ENCODE measurements at places on chromosomes 6 and 20. TPM values are rescaled to one million over a fixed set of nuclear protein-coding genes. Genes with fewer than 3 reads are reported as not detected.
A peak's percentile ranks its signal among the peaks of the same experiment; 100 is the strongest.

DNA sequence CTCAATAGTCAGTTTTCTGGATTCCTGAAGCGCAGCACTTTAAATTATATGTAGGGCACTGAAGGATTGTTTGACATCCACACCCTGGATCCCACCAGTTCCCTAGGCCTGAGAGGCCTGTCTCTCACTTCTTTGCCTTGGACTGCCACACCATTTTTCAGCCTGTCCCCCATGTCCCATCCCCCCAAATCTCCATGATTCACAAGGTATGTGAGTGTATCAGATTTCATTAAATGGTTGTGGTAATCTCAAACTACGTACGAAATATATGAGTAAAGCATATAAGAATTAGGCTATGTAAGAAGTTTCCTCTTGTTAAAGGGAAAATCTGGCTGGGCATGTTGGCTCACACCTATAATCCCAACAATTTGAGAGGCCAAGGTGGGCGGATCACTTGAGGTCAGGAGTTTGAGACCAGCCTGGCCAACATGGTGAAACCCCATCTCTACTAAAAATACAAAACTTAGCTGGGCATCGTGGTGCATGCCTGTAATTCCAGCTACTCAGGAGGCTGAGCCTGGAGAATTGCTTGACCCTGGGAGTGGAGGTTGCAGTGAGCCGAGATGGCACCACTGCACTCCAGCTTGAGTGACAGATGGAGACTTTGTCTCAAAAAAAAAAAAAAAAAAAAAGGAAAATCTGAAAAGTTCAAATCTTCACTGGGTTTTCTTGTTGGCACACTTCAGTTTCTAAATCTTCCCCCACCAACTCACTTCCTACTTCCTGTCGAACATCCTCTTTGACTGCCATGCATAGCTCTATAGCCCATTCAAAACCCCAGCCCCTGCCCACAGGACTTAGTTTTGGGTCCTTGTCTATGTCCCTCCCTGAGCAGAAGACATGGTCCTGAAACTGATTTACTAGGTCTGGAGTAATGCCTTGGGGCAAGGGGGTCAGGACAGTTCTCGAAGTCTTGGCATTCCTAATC, 97.3 kb upstream of the SHLD1 start:
- H3K4me3 ChIP-seq = no peak overlapping the region
- H3K27ac ChIP-seq = peak overlapping the region; percentile 83
- no peaks in the 10 kb centered on the region for H3K27me3 ChIP-seq
- peaks cover 94% of the 10 kb centered on the region for H3K4me1 ChIP-seq
- DNase-seq = no peak

HAO1 gene
- not detected for total RNA-seq

GRCh38 chr6:142830116-142830710, 114.8 kb downstream of the HIVEP2 start:
- H3K4me1 ChIP-seq = peaks cover 64% of the 10 kb centered on the region
- H3K4me3 ChIP-seq = no peak overlapping the region
- H3K36me3 ChIP-seq = no peaks in the 10 kb centered on the region
- no peaks in the 10 kb centered on the region for H3K27me3 ChIP-seq
- no peak overlapping the region for H3K27ac ChIP-seq
- DNase-seq = no peak

DNA sequence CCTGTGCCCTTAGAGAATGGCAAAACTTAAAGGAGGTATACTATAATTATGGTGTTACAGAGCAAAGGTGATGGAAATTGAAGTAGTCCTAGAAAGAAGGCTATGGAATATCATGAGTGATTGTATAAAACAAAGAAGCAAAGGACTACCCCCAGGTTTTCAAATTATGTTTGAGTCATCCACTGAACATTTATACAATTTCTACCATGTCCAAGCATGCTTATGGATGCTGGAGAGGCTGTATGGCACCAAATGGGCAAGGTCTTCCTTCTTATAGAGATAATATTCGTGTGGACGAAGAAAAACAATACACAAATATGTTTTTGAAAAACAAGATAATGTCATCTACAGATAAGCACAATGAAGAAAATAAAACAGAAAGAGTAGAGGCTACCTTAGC, 177.5 kb downstream of the KHDC1L start:
- H3K27ac ChIP-seq = no peak overlapping the region
- H3K36me3 ChIP-seq = no peaks in the 10 kb centered on the region
- H3K4me3 ChIP-seq = no peak overlapping the region
- H3K27me3 ChIP-seq = no peaks in the 10 kb centered on the region
- no peak for DNase-seq
- H3K4me1 ChIP-seq = no peaks in the 10 kb centered on the region

WFDC10B gene
- not detected for total RNA-seq

PLCB1 gene
- 15.0 TPM for total RNA-seq

CTCFL gene
- total RNA-seq = not detected

ADGRB3 gene
- total RNA-seq = 2.1 TPM

FBXO30 gene
- 10.3 TPM for total RNA-seq

MLN gene
- total RNA-seq = not detected

SESN1 gene
- 28.0 TPM for total RNA-seq

GRCh38 chr6:2909718-2910117, 6.6 kb upstream of the SERPINB9 start:
- no peak overlapping the region for H3K4me3 ChIP-seq
- H3K36me3 ChIP-seq = no peaks in the 10 kb centered on the region
- no peaks in the 10 kb centered on the region for H3K4me1 ChIP-seq
- no peak for DNase-seq
- H3K27ac ChIP-seq = no peak overlapping the region

- no peak for DNase-seq
- no peak overlapping the region for H3K27ac ChIP-seq
- no peaks in the 10 kb centered on the region for H3K36me3 ChIP-seq
- H3K27me3 ChIP-seq = no peaks in the 10 kb centered on the region
- H3K4me1 ChIP-seq = no peaks in the 10 kb centered on the region
These were observed 359.3 kb upstream of the PLCB4 start for GRCh38 chr20:8709627-8710026.

TDP2 gene
- total RNA-seq = 51.8 TPM

MYL9 gene
- 30.4 TPM for total RNA-seq

DNA sequence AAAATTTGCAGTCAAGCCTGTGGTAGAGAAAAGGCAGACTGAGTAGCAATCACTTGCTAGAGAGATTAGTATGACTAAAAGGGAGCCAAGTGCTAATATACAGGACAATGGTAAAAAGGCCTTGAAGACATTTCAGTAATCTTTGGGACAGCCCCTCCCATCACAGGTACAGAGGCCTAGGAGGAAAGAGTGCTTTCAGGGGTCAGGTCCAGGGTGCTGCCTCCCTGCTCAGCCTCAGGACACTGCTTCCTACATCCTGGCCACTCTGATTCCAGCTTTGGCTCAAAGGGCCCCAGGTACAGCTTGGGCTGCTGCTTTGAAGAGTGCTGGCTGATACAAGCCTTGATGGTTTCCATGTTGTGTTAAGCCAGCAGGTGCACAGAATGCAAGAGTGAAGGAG, 543.5 kb downstream of the MMUT start:
- H3K4me3 ChIP-seq = no peak overlapping the region
- H3K36me3 ChIP-seq = no peaks in the 10 kb centered on the region
- no peak overlapping the region for H3K27ac ChIP-seq
- no peaks in the 10 kb centered on the region for H3K4me1 ChIP-seq
- DNase-seq = no peak
- no peaks in the 10 kb centered on the region for H3K27me3 ChIP-seq

- no peaks in the 10 kb centered on the region for H3K27me3 ChIP-seq
- H3K27ac ChIP-seq = no peak overlapping the region
- no peaks in the 10 kb centered on the region for H3K36me3 ChIP-seq
- H3K4me3 ChIP-seq = no peak overlapping the region
- no peaks in the 10 kb centered on the region for H3K4me1 ChIP-seq
- no peak for DNase-seq
These were observed 212.4 kb downstream of the GRIK2 start for GRCh38 chr6:101605874-101606273.

ABCF1 gene
- total RNA-seq = 33.6 TPM

GRCh38 chr20:48098866-48099265, 313.6 kb upstream of the SULF2 start:
- H3K36me3 ChIP-seq = no peaks in the 10 kb centered on the region
- H3K4me3 ChIP-seq = no peak overlapping the region
- H3K27ac ChIP-seq = no peak overlapping the region
- no peak for DNase-seq
- no peaks in the 10 kb centered on the region for H3K4me1 ChIP-seq

- H3K36me3 ChIP-seq = no peaks in the 10 kb centered on the region
- H3K27me3 ChIP-seq = no peaks in the 10 kb centered on the region
- DNase-seq = peak; percentile 71
- no peak overlapping the region for H3K27ac ChIP-seq
These were observed 182.1 kb upstream of the AFDN start for GRCh38 chr6:167644412-167645132.

GRCh38 chr6:34598712-34599111, 42.6 kb upstream of the SPDEF start:
- H3K36me3 ChIP-seq = no peaks in the 10 kb centered on the region
- no peaks in the 10 kb centered on the region for H3K27me3 ChIP-seq
- H3K4me3 ChIP-seq = no peak overlapping the region
- no peak for DNase-seq

GRCh38 chr6:117548797-117549301, 53.5 kb downstream of the GOPC start:
- H3K4me1 ChIP-seq = peaks cover 9% of the 10 kb centered on the region
- H3K27ac ChIP-seq = peak overlapping the region; percentile 4
- H3K36me3 ChIP-seq = no peaks in the 10 kb centered on the region

DNA sequence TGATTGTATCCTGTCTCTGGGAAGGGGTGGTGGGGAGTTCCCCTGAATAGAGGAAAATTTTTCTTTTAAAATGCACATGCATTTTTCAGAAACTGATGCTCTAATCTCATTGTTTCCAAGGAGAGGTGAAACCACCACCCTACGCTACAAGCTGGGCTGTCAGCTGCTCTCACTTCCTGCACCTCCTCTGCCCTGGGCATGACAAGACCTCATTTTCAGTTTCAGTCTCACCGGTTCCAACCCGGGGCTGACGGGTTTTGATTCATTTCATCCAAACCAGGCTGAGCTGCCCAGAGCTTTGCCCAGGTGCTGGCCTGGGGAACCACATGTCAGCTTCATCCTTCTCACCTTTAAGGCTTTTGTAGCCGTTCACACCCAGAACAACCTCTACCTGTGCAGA, 99.7 kb downstream of the EYA2 start:
- no peak overlapping the region for H3K27ac ChIP-seq
- H3K4me1 ChIP-seq = no peaks in the 10 kb centered on the region
- no peaks in the 10 kb centered on the region for H3K36me3 ChIP-seq
- DNase-seq = peak; percentile 71

ECT2L gene
- total RNA-seq = not detected

DNA sequence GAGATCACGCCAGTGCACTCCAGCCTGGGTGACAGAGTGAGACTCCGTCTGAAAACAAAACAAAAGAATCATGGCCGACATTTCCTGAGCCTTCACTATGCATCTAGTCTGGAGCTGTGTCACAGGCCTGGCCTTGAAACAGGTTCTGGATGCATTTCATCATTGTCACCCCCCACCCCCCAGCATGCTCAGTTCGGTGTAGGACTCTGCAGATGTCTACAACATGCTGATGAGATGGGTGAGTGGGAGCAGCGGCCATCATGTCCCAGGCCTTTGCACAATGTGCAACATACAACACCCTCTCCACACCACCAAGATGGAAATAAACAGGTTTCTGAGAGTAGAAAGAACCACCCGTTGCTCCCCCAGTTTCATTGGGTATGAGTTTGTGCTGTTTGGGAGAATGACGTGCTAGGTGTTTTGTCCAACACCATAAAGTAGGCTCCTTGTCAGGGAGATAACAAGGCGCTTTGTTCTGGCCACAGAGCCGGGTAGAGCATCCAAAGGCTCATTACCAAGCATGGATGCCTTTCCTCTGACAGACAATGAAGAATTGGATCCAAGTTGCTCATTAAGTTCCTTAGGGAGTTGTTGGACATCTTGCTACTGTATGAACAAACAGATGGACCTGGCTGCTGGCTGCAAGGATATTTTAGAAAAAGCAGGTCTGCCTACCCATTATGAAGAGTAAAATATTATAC, 22.1 kb downstream of the SNHG17 start:
- H3K27ac ChIP-seq = no peak overlapping the region
- no peak for DNase-seq
- H3K27me3 ChIP-seq = no peaks in the 10 kb centered on the region
- no peaks in the 10 kb centered on the region for H3K4me1 ChIP-seq

- peak overlapping the region; percentile 73 for H3K27ac ChIP-seq
- H3K4me1 ChIP-seq = peaks cover 32% of the 10 kb centered on the region
- peak; percentile 90 for DNase-seq
- no peaks in the 10 kb centered on the region for H3K27me3 ChIP-seq
These were observed 14.3 kb downstream of the PSMB9 start for GRCh38 chr6:32868257-32868788.

DNA sequence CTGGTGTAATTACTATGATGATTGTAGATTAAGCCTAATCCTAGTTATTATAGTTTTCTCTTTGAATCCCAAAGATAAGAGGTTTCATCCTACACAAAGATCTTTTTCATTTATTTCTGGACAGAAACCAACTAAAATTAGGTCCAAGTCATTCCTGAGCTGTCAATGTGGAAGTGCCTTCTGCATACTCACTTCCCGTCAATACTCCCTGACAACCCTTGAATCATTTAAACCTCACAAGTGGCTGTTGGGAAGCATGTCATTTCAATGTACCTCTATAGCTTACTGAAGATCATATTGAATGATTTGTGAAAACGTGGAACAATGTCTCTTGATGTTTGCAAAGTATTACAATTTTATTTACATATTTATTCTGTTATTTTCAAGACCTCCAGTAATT, 274.1 kb downstream of the HACE1 start:
- H3K4me1 ChIP-seq = no peaks in the 10 kb centered on the region
- no peaks in the 10 kb centered on the region for H3K27me3 ChIP-seq
- no peaks in the 10 kb centered on the region for H3K36me3 ChIP-seq
- no peak overlapping the region for H3K27ac ChIP-seq
- DNase-seq = no peak

DNA sequence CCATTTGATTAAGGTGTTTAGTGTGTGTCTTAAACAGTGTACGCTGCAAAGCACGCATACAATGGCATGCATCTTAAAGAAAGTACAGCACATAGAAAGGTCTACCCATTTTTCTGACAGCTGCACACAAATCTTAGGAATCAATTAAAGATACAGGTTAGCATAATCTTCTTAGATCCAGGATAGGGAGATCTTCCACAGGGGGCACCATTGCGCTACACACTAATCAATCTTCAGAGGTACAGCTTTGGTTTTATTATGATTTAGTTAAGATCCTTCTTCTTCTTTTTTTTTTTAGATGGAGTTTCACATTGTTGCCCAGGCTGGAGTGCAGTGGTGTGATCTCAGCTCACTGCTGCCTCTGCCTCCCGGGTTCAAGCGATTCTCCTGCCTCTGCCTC, 63.7 kb upstream of the BEND3 start:
- no peak overlapping the region for H3K4me3 ChIP-seq
- no peaks in the 10 kb centered on the region for H3K4me1 ChIP-seq
- no peak for DNase-seq
- no peak overlapping the region for H3K27ac ChIP-seq
- H3K36me3 ChIP-seq = no peaks in the 10 kb centered on the region

SLC22A2 gene
- total RNA-seq = not detected

- no peak for DNase-seq
- H3K4me3 ChIP-seq = no peak overlapping the region
- no peaks in the 10 kb centered on the region for H3K4me1 ChIP-seq
- H3K27me3 ChIP-seq = no peaks in the 10 kb centered on the region
- H3K27ac ChIP-seq = no peak overlapping the region
These were observed 348.0 kb downstream of the HDGFL1 start for GRCh38 chr6:22917344-22917743.

HCK gene
- total RNA-seq = 139 TPM

TUBB2B gene
- total RNA-seq = 1.6 TPM

RIPPLY2 gene
- not detected for total RNA-seq

Measured in spleen (tissue), 13 donors.